ENCODE measurements at places on chromosomes 6 and 20.

DNA sequence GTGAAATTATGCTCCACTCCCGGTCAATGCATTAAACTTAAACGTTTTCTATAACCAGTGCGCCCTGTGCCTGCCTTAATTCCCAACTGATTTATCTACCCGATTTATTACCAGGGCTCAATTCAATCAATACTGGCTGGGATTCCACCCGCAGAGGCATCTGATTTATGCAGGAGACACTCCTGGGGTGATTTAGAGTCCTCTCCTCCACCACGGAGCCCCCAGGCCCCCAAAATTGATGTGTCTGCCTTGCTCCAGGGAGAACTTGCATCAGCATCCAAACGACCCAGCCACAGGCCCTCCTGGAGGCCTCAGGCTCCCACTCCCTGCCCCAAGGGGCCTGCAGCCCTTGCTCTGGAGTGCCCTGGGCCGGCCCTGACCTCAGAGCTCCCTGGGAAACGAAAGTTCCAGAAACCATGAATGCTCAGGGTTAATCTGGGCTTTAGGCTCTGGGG, 29.5 kb downstream of the ANKRD60 start:
- DNase-seq: no peak

DNA sequence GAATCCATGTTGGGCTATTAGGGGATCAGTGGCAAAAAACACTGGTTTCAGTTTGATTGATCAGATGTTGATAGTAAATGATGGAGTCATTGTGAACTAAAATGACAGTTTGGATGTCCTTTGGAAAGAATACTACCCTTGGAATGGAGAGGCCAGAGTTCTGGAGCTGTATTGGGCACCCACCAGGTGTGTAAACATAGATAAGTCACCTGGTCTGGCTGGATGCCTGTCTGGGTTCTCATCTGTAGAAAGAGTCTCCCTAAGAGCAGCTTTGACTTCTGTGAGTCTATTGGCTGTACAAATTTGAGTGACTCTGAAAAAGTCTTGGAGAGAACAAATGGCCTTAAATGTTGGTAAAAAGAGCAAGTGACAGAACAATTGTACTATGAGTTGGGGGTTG, 115.0 kb downstream of the SCP2D1 start:
- no peak for DNase-seq

- no peak for DNase-seq
These were observed 1.3 kb downstream of the RGL2 start for GRCh38 chr6:33297406-33297955.

DNA sequence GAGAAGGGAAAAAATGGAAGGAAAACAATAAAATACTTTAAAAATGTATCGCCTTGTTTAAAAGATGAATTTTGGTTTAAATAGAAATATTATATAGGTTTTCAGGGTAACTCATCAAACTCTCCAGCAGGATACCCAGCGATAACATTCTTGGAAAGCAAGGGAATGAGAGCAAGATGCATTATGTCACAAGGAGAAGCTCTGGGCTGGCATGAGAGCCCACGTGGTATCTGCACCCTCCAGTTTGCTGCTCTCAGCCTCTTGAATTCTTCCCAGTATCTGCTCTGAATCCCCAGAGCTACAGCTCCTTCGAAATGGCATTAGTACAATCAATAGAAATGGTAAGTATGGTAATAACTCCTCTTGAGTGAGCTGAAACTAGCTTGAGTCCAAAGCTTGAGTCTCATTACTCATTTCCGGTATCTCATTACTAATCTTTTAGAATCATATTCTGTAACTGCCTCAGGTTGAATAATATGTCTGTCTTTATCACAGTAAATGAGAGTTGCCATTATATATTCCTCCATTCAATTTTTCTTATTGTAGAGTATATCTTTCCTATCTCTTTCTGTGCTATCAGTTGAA, 4.9 kb upstream of the TMEM242 start:
- no peak for DNase-seq

GRCh38 chr6:26521600-26522391, 16.4 kb upstream of the HMGN4 start:
- DNase-seq: no peak

- no peak for DNase-seq
These were observed 2.4 kb upstream of the KIAA1755 start for GRCh38 chr20:38262931-38263330.

DNA sequence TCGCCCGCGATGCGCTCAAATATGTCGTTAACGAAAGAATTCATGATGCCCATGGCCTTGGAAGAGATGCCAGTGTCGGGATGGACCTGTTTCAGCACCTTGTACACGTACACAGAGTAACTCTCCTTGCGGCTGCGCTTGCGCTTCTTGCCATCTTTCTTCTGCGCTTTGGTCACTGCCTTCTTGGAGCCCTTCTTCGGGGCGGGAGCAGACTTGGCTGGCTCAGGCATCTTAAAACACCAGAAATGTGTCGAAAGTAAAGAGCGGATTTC, 36.4 kb downstream of the HFE start:
- peak; percentile 62 for DNase-seq

DNA sequence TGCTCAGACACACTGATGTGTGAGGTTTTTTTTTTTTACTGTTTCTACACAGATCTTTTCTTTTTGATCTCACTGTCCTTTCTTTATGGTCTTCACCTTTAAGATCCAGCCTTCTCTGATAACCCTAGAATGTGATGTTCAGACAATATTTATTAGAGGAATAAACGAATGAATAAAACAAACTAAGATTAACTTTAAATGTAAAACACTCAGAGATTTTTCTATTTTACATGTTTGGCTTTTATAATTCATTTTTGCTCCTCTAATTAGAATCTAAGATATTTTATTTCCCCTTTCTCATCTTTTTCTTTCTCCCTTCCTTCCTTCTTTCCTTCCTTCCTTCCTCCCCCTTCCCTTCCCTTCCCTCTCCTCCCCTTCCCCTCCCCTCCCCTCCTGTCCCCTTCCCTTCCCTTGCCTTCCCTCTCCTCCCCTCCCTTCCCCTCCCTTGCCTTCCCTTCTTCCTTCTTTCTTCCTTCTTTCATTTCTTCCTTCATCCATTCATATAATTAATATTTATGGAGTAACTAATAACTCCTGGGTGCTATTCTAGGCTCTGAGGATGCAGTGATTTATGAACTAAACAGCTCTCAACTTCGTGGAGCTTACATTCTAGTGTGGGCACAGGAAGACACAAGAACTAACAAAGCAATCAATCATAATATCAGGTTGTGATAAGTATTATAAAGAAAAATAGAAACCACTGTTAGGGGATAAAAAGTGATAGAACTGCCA, 133.5 kb upstream of the TSHZ2 start:
- no peak for DNase-seq

- no peak for DNase-seq
These were observed 268.1 kb downstream of the UST start for GRCh38 chr6:149014631-149015534.

DNA sequence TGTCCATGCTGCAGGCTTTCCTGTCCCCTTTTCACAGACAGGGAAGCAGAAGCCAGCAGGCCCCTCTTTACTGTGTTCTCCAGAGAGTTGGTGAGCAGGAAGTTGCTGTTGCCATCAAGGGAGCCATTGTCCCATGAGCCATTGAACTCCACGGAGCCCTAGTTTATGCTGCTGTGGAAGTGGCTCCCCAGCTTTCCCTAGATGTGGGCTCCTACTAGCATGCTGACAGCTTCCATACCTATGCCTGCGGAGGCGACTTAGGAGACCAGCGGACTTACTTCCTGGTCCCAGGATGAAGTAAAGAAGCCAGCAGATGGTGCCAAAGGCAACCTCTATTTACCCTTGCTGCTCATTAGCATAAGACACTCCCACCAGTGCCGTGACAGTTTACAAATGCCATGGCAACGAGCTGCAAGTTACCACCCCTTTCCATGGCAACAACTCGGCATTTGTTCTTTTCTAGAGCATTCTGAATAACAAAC, 30.8 kb upstream of the FKBP1A start:
- no peak for DNase-seq

DNA sequence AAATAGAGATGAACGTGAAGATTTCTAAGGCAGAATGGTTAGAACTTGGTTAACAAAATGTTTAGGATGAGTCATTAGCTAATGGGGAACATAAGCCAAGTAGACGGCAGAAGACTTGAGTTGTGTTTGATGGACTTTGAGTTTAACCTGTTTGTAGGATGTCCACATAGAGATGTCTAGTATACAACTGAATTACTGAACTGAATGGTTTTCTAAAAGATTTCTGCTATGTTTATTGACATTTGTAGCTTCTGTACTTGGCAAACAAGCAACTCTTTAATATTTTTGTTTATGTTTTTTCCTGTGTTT, 54.5 kb upstream of the DYNLRB1 start:
- DNase-seq: no peak

- DNase-seq: no peak
These were observed 83.5 kb upstream of the PROKR2 start for GRCh38 chr20:5400164-5400762.

GRCh38 chr6:126628125-126628524, 288.2 kb downstream of the CENPW start:
- no peak for DNase-seq

GRCh38 chr6:30829033-30829432, 55.3 kb upstream of the DDR1 start:
- no peak for DNase-seq

GRCh38 chr6:164379795-164380194, 929.6 kb downstream of the C6orf118 start:
- no peak for DNase-seq

- no peak for DNase-seq
These were observed 202.8 kb upstream of the JAG1 start for GRCh38 chr20:10876558-10876957.

DNA sequence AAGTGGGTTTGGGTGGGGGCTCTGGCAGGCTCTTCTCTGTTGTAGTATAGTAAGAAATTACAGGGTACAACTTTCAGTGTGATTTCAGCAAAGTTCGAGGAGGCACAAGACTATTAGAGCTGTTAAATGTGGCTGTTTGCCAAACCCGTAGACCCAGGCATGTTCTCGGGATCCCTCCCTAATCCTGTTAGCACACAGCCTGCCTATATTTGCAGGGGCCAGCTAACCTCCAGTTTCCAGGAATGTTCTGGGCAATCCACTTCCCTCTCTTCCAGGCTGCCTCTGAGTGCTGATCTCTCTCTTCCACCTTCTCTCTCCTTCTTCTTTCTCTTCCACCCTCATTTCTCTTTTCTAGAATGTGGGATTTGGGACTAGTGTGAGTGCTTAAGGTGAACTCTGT, 34.8 kb upstream of the ZFP64 start:
- DNase-seq: no peak

DNA sequence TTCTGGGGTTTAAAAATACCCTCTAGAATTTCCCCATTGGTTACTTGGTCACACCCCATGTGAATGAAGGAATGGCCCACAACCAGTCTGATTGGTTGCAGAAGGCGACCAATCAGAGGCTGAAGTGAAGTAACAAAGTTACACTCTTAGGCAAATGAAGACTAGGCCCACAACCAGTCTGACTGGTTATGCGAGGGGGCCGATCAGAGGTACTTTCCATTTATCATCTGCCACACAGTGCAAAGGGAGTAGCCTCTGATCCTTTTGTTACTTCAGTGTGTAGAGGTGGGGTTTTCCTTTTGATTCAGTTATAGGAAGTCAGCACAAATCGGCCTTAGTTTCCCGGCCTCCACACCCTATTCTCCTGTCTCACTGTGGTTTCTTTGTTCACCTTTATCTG, 61.2 kb upstream of the SGK1 start:
- peak; percentile 22 for DNase-seq

DNA sequence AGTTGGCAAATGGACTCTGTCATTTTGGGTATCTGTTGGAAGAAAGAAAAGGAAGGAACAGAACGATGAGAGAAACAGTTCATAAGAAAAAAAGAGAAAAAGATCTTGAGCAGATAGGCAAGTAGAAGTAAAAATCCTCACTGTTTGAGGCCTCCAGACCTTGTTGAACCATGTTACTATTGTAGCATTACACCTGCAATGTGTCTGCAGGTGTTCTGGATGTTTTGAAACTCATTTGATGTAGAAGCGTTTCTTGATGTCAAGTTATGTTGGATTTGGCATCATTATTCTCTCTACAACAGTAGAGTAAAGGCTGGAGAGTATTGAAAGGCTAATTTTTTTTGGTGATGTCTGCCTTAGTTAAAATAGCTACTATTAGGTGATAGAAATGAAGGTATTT, 108.7 kb downstream of the CARMIL1 start:
- DNase-seq: no peak

DNA sequence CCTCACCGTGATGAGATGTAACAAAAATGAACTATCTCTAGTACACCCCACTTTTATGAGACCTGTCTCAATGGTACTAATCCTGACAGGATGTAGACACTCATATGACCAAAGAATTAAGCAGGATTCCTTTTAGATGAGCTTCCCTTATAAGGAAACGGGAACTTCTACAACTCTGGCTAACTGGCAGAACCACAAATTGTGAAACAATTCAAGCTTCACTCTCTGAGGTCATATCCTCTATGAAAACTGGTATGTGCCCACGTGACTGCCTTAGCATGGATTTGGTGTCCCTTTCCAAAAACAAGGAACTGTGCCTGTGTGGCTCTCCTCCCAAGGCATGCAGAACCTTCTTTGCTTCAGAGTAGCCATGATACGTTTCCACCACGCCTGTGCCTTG, 14.1 kb upstream of the CPNE5 start:
- no peak for DNase-seq

GRCh38 chr20:13037727-13038126, 29.0 kb downstream of the SPTLC3 start:
- no peak for DNase-seq

GRCh38 chr6:6057442-6058053, 50.8 kb upstream of the NRN1 start:
- no peak for DNase-seq

- DNase-seq: no peak
These were observed 54.7 kb downstream of the LRFN2 start for GRCh38 chr6:40532349-40533000.

DNA sequence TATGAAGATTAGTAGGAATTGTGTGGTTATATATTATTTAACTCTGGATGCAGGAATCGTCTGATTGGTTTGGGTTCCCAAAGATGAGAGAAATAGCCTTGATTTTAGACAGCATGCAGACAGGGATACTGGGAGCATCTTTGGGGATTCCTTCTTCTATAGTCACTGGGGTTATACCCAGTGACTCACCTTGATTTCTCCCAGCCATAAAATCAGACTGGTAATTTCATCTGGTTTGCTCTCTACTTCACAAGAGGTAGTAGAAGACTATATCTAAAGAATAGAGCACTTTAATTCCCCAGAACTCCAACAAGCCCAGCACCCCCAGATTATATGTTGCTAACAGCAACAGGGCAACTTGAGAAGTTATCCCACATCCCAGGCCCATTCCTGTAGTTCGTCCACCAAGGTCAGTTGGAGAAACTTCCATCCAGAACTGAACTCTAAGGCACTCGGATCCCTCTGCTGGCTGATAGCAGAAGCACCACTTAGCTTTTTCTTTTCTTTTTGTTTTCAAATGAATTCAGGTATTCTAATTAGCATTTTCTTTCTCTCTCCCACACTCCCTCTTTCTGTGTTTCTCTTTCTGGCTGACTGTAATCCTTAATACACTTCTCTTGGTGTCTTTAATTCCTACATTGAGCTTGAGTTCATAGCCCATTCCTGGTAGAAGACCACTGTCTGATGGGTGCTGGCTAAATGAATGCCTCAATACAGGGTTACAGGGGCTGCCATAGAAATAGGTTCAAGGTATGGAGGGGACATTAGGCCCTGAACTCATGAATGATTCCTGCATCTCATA, 20.4 kb upstream of the EFHC1 start:
- DNase-seq: no peak

- DNase-seq: peak; percentile 54
These were observed 16.2 kb downstream of the HLA-DPB1 start for GRCh38 chr6:33091957-33092356.

- no peak for DNase-seq
These were observed 131.2 kb upstream of the KCNG1 start for GRCh38 chr20:51153867-51154707.

- DNase-seq: no peak
These were observed 42.6 kb upstream of the CNR1 start for GRCh38 chr6:88208726-88209125.

- no peak for DNase-seq
These were observed 13.5 kb upstream of the SNAI1 start for GRCh38 chr20:49969234-49969633.
